ENCODE measurements at places on chromosomes 5 and 9.

DNA sequence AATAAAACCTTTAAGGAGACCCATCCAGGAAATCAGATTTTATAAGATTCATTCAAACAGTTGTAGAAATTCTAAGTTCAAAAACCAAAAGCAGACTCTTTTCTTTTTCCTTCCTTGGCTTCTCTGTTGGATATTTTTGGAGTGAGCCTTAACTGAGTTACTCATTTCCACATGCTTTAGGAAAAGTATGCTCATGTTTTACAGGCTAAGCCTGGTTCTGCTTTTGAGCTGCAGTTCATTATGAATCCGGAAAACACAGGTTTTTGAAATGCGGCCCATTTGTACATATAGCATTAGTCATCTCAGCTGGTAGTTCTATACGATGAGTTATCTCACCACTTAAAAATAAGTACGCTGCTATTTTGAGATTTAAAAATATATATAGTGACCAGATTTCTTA is 156.6 kb upstream of the DMRT1 start:
- no peak for DNase-seq

DNA sequence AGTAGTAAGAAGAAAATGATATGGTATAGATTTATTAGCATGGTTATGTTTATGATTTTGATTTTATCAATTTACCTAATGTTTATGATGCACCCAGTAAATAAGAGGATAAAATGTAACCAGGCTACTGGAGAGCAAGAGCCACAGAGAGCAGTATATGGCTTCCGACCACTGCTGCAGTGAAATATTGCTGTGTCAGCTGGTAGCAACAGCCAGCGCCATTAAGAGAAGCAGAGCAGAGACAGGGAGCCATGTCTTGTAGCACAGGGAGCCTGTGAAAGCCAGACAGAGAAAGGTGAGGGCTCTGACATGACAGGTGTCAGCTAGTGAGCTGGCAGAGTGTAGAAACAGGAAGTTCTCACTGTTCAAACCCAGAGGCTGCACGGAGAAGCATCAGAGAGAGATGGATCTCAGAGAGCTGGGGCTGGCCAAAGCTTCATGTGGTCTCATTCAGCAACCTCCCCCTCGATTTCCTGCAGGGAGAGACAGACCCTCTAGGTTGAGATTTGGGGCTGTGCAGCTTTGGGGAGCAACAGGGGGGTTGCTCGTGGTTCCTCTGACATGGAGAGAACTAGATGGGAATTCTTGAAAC is 202.1 kb downstream of the MED10 start:
- DNase-seq: no peak

DNA sequence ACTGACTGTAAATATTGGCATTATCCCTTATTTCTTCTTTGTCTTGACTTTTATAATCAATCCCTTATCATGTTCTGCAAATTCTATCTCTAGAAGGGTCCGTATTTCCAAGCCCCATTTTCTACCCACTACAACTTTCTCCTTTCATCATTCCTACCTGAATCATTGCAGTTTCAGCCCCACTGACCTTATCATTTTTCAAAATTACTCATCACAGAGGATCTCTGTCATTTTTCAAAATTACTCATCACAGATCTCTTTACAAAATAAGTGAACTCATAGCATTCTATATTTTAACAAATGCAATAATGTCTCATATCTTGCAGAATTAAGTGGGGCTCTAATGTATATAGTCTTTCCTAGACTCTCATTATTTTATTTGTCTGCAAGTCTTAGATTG is 256.9 kb upstream of the COX7C start:
- DNase-seq: no peak

DNA sequence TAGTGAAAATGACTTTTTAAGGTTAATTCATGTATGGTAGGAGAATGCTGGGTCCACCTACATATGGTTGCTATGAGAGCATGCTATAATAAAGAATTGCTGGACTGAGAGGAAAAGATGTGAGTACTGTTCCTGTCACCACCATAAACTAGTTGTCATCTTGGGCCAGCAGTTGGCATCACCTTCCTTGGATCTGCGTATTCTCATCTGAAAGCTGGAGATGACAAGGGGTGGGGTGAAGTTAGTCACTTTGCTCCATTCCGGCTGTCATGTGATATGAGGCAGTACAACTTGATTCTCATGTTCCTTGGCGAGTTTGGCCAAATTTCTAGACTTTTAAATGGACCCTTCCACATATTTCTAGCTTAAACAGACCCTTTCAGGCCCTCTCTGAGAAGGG is 33.3 kb downstream of the PIP5K1B start:
- no peak for DNase-seq

GRCh38 chr5:60763061-60763460 is 63.1 kb upstream of the DEPDC1B start:
- DNase-seq: no peak

- DNase-seq: no peak
Measured at GRCh38 chr5:102222772-102223171, 73.3 kb downstream of the SLCO4C1 start.

GRCh38 chr9:98080326-98080725 is 23.8 kb downstream of the NANS start:
- no peak for DNase-seq

GRCh38 chr5:126268697-126269315 is 154.4 kb upstream of the GRAMD2B start:
- DNase-seq: no peak

- DNase-seq: no peak
Measured at GRCh38 chr5:83817591-83817990, 96.9 kb upstream of the HAPLN1 start.

- no peak for DNase-seq
Measured at GRCh38 chr9:93324191-93324834, 127.2 kb upstream of the FAM120A start.

GRCh38 chr5:81450940-81451339 is 57.0 kb upstream of the ACOT12 start:
- DNase-seq: no peak

DNA sequence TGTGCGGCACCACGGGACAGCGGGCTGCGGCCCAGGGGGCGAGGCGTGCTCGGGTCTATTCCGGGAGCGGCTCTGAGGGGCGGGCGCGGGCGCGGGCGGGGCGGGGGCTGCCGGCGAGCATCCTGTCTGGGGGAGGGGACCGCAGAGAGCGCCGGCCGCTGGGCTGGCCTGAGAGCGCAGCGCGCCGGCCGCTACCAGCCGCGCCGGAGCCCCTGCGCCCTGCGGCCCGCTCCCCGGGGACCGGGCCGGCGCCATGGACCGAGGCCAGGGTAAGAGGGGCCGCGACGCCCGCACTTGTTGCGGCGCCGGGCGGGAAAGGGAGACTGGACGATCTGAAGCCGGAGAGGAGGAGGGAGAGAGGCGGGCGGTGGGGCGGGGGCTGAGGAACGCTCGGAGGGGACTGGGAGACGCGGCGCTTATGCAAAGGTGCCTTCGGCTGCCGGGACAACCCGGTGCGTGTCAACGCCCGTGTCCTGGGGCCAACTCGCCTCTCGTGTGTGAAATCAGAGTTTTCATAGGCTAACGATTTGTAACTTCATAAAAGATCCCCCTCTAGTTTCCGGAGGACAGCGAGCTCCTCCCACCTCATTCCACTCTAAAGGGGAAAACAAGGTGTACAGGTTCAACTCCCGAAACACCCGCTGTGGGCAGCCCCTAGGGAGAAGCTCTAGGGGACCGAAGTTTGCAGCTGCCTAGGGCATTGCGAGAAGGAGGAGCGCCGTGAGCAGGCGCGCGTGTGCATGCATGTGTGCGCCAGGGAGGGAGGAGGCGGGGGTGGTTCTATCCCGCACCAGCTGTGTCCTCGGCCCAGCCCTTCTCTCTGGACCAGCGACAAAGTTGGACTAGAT is at the start of gene AFAP1L1:
TSS of gene AFAP1L1 (plus strand) at position 144 of the 848 bp plus-strand sequence. CDS start at position 254, 110 bp downstream.
- no peak for DNase-seq
